Renal cortex interstitium (tissue), 15 donors: ENCODE measurements at places on chromosomes 12 and 14. TPM values are rescaled to one million over a fixed set of nuclear protein-coding genes. Genes with fewer than 3 reads are reported as not detected.

LTBP2 gene
- polyA plus RNA-seq = 6.0 TPM

GUCY2C gene
- polyA plus RNA-seq = 0.51 TPM

ARMH4 gene
- polyA plus RNA-seq = 72.1 TPM

SPTSSA gene
- polyA plus RNA-seq = 34.0 TPM

PTPRR gene
- polyA plus RNA-seq = 0.66 TPM

TMEM119 gene
- 17.6 TPM for polyA plus RNA-seq

FITM1 gene
- polyA plus RNA-seq = 0.56 TPM

SSPN gene
- polyA plus RNA-seq = 14.3 TPM

RACGAP1 gene
- 57.9 TPM for polyA plus RNA-seq

SELPLG gene
- polyA plus RNA-seq = 2.5 TPM

PSMB5 gene
- polyA plus RNA-seq = 237 TPM

KLHL33 gene
- 0.47 TPM for polyA plus RNA-seq

GPRC5D gene
- 0.33 TPM for polyA plus RNA-seq

PLCZ1 gene
- 0.52 TPM for polyA plus RNA-seq

KLRG1 gene
- 1.9 TPM for polyA plus RNA-seq

CLMN gene
- polyA plus RNA-seq = 22.0 TPM

OASL gene
- polyA plus RNA-seq = 0.09 TPM

KLRC1 gene
- 0.53 TPM for polyA plus RNA-seq

TAS2R43 gene
- 0.54 TPM for polyA plus RNA-seq

DNAJC22 gene
- polyA plus RNA-seq = 22.1 TPM

ESR2 gene
- polyA plus RNA-seq = 1.1 TPM

DICER1 gene
- polyA plus RNA-seq = 49.6 TPM

SAV1 gene
- 44.2 TPM for polyA plus RNA-seq

OVCH1 gene
- 0.67 TPM for polyA plus RNA-seq

ABHD12B gene
- polyA plus RNA-seq = 1.3 TPM

C12orf42 gene
- polyA plus RNA-seq = not detected

TEP1 gene
- polyA plus RNA-seq = 19.0 TPM

AKAP3 gene
- 3.8 TPM for polyA plus RNA-seq

PROX2 gene
- polyA plus RNA-seq = 1.2 TPM

PTPRO gene
- polyA plus RNA-seq = 186 TPM

RD3L gene
- polyA plus RNA-seq = not detected

AQP6 gene
- polyA plus RNA-seq = 23.1 TPM
